HEK293T (cell line): ENCODE measurements at places on chromosomes 2 and 18.

DNA sequence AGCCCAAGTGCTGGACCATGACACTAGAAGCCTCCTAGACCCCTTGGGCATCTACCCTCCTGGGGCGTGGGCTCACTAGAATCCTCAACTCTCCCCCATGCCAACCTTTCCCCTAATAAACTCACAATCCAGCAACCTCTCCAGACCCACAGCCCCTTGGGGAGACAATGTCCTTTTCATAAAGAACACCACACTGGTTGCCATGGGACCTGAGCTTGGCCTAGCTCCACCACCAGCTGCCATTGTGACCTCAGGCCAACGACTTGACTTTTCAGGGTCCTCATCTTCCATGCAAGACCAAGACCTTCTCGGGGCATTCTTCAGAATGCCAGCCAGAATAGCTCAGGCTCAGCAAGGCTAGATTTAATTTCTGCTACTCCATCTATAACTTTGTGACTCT is 128.1 kb upstream of the NPAS2 start:
- no peak for DNase-seq

DNA sequence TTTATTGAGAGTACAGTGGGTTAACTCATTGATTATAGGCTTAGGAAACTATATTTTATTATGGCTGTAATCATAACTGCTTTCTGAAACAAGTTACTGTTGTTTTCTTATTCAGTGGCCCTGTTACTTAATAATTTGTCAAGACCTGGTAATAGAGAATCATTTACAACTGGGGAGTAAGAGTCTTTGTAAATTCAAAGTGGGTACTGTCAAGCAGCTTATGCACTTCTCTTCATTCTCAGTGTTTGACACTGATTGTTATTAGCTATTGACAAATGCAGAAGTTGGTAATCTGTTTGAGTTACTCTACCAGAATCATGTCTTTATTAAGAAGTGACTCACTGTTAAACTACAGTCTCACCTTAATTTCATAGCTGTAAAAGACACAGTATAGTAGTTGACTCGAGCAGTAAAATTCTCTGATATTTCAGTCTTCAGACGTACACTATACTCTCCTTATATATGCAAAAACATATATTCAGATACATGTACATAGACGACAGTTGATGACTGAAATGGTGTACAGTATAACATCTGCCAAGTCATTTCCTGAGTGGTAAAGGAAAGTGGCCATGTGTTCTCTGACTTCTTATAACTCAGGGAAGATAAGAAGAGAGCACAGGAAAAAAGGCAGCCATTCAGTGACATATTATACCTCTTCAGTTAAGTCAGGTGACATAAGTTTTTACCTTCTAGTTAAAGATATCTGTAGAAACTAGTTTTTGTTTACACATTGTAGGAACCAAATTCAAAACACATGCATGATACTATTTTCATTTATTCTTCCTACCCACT is 36.0 kb upstream of the TTC27 start:
- DNase-seq: no peak

DNA sequence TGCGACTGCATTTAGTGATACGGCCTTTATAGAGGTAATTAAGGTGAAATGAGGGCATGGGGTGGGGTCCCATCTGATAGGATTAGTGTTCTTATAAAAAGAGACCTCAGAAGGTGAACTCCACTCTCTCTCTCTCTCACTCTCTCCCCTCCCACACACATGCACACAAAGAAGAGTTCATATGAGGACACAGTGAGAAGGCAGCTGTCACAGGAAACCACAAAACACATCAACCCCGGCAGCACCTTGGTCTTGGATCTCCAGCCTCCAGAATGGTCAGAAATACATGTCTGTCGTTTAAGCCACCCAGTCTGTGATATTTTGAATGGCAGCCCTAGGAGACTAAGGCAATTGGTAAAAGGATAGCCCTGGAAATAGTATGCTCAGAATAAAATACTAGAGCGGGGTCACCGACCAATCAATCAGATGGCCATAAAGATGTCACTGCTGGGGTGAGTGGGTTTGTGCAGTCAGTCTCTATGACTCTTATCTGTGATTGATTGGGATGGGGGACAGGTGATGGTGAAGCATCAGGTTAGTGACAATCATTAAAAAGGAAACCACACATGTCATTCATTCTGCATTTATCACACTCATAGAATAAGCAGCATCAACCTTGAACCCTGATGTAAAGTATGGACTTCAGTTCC is 118.9 kb upstream of the POU3F3 start:
- DNase-seq: no peak

DNA sequence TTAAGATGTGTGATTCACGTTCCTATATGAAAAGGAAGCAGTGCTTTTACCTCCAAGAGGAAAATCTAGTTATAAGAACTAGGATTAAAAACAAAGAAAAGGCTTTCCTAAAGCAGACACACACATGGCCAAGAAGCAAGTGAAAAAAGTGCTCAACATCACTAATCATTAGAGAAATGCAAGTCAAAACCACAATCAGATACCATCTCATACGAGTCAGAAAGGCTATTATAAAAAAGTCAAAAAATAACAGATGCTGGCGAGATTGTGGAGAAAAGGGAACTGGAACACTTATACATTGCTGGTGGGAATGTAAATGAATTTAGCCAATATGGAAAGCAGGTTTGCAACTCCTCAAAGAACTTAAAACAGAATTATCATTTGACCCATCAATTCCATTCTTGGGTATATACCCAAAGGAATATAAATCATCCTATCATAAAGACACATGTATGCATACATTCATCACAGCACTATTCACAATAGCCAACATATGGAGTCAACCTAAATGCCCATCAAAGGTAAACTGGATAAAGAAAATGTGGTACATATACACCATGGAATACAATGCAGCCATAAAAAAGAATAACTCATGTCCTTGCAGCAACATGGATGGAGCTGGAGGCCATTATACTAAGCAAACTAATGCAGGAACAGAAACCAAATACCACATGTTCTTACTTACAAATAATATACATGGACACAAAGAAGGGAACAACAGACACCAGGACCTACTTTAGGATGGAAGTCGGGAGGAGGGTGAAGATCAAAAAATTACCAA is 285.3 kb downstream of the RAD51AP2 start:
- no peak for DNase-seq

DNA sequence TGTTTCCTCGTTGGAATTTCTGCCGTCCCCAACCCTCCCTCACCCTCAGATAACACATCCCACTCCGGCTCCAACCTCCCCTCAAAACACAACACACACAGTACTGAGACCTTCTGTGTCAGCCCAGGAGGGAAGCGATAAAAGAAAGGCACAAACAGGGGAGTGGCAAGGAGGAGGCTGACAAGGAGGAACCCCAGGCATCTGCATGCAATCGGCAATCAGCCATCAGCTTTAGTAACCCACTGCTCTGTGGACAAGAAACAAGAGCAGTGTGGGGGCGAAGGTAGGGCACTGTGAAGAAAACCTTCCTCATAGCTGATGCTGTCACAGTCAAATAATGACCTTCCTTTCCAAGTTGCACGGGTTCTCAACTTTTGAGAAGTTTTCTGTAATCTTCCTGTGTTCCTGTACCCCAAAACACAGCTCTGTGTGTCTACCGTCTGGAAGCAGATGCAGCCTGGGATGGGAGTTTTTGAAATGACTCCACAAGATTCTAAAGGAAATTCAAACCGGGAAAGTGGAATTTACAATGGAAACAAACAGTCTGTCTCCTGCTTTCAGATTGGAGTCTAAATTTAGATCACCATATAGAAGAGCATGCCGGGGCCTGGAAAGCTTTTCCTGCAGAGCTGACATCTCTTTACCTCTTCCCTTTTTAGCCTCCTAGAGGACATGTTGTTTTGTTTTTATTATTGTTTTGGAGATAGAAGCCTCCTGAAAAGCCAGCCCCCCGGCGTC is 16.4 kb upstream of the LPIN2 start:
- DNase-seq: no peak

- DNase-seq: no peak
These were observed 52.5 kb downstream of the ZNF236 start for GRCh38 chr18:76874642-76875389.
